ENCODE measurements at places on chromosomes 3 and 15.
A peak's percentile ranks its signal among the peaks of the same experiment; 100 is the strongest.

- H3K4me1 ChIP-seq = peaks cover 24% of the 10 kb centered on the region
- H3K27me3 ChIP-seq = no peaks in the 10 kb centered on the region
- DNase-seq = no peak
- H3K36me3 ChIP-seq = no peaks in the 10 kb centered on the region
Observed at GRCh38 chr3:151356794-151357462, 27.6 kb upstream of the P2RY13 start.

DNA sequence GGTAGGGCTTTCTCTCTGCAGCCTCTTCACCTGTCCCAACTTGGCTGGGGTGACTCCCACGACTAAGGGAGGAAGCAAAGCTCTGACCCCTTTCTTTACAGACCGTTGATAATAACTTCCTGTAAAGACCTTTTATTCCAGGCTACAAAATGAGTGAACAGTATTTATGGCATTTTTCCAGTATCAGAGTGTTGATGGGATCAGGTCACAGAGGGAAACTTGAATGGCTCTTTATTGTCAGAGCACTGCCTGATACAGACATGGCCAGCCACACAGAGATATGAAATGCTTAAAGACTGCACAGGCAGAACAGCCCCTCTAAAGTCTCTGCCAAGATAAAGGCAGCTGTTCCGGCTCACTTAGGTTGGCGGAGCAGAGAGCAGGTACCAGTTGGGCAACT is 1033.9 kb upstream of the NR2F2 start:
- no peak for DNase-seq
- no peaks in the 10 kb centered on the region for H3K36me3 ChIP-seq
- no peaks in the 10 kb centered on the region for H3K4me1 ChIP-seq
- no peak overlapping the region for H3K27ac ChIP-seq
- H3K4me3 ChIP-seq = no peak overlapping the region

- no peaks in the 10 kb centered on the region for H3K27me3 ChIP-seq
- H3K36me3 ChIP-seq = peaks cover 5% of the 10 kb centered on the region
- no peak for DNase-seq
- H3K27ac ChIP-seq = no peak overlapping the region
- H3K4me1 ChIP-seq = no peaks in the 10 kb centered on the region
- H3K4me3 ChIP-seq = no peak overlapping the region
Observed at GRCh38 chr15:48996276-48996675, 32.6 kb upstream of the SHC4 start.

DNA sequence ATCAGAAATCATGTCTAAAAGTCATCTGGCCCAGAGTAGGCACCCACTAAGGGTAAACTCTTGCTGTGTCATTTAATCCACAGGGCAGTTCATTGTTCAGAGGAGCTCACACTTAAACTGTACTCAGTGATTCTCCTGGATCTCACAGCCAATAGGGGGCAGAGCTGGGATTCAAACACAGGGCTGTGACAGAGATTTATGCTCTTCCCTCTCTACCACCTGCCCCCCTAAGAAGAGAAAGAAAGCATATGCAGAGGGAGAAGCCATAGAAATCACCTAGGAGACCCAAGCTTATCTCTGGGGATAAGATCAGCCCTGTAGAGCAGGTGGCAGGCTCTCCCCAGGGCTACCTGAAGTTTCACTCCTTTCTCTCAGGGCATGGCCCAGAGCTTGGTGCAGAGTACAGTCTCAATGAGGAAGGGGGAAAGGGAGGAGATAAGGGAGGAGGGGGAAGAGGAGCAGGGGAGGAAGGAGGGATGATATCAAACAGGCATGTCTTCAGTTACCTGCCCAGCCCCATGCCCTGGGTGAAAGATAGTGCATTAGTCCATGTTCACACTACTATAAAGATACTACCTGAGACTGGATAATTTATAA is 51.8 kb upstream of the ADPGK start:
- DNase-seq = no peak
- H3K27ac ChIP-seq = no peak overlapping the region
- H3K4me3 ChIP-seq = no peak overlapping the region

GRCh38 chr3:102142379-102143060 is 292.3 kb upstream of the ZPLD1 start:
- H3K4me1 ChIP-seq = no peaks in the 10 kb centered on the region
- DNase-seq = no peak
- H3K27me3 ChIP-seq = no peaks in the 10 kb centered on the region
- no peak overlapping the region for H3K4me3 ChIP-seq
- no peak overlapping the region for H3K27ac ChIP-seq
- no peaks in the 10 kb centered on the region for H3K36me3 ChIP-seq

- H3K27ac ChIP-seq = no peak overlapping the region
- no peaks in the 10 kb centered on the region for H3K36me3 ChIP-seq
- H3K27me3 ChIP-seq = no peaks in the 10 kb centered on the region
Observed at GRCh38 chr15:101022306-101022705, 103.1 kb downstream of the LRRK1 start.

GRCh38 chr3:124577494-124578167 is 152.6 kb upstream of the UMPS start:
- no peaks in the 10 kb centered on the region for H3K36me3 ChIP-seq
- H3K27ac ChIP-seq = no peak overlapping the region
- H3K27me3 ChIP-seq = no peaks in the 10 kb centered on the region

DNA sequence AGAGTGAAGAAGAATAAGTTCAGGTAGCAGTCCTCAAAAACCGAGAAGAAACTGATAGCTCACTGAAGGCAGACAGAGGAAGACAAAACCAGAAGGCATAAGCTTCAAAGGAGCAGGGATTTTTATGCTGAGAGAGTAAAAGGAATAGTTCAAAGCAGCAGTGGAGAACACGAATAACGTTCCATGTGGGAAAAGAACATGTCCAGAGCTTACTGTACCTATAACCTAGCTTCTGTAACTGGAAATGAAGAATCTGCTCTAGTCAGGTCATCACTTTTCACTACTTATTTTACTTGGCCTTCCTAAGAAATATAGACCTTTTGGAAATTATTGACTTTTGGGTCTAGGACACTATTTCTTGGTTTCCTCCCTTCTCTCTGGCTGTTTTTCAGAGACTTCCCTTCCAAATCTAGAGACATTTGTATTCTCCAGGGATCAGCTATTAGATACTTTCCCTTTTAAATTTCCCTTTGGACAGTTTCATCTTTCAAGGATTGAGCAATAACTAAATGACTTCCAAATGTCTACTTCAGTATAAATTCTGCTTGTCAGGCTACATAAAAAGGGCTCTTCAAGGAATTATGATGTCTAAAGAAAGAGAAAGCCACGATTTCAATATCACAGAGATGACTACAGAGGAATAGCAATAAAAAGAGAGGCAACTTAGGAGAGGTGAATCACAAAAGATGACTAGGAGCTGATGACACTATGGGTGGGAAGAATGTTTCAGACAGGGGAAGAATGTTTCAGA is 46.7 kb downstream of the UBE3A start:
- DNase-seq = no peak
- no peaks in the 10 kb centered on the region for H3K27me3 ChIP-seq
- H3K4me3 ChIP-seq = no peak overlapping the region
- H3K27ac ChIP-seq = peak overlapping the region; percentile 15
- H3K4me1 ChIP-seq = peaks cover 23% of the 10 kb centered on the region

DNA sequence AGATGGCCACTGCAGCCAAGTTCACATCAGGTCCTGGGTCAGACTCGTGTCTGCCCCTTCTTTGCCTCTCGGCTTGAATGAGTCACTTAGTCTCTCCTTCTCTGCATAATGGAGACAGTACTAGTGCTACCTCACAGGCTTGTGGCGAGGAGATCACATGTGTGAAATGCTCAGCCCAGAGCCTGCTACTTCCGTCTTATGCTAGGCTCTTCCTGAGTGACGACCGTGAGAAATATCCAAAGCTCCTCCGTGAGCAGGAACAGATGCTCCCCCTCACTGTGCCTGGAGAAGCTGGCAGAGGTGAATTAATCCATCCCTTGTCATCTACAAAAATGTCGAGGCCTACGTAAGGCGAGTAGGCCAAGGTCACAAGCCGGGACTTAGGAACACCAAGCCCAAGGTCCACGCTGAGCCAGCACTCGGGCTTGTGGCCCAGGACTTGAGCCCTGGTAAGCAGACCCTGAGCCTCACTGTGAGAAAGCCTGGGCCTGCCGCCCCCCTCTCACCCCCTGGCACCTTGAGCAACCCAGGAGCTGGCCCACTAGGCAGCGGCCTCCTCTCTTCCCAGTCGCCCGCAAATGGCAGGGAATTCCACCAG is 17.9 kb downstream of the PAK6 start:
- H3K27ac ChIP-seq = no peak overlapping the region
- H3K4me3 ChIP-seq = no peak overlapping the region
- no peaks in the 10 kb centered on the region for H3K36me3 ChIP-seq
- no peak for DNase-seq

GRCh38 chr3:16846373-16847080 is 38.2 kb upstream of the PLCL2 start:
- H3K4me1 ChIP-seq = peaks cover 72% of the 10 kb centered on the region
- H3K4me3 ChIP-seq = no peak overlapping the region
- H3K27me3 ChIP-seq = no peaks in the 10 kb centered on the region
- no peak for DNase-seq
- H3K27ac ChIP-seq = no peak overlapping the region

- H3K27me3 ChIP-seq = no peaks in the 10 kb centered on the region
- no peaks in the 10 kb centered on the region for H3K36me3 ChIP-seq
- no peak overlapping the region for H3K4me3 ChIP-seq
Observed at GRCh38 chr15:97521381-97522285, 438.9 kb upstream of the ARRDC4 start.

GRCh38 chr3:60169755-60170154 is 1081.5 kb downstream of the FHIT start:
- no peak for DNase-seq
- no peaks in the 10 kb centered on the region for H3K27me3 ChIP-seq
- no peaks in the 10 kb centered on the region for H3K4me1 ChIP-seq
- H3K4me3 ChIP-seq = no peak overlapping the region

DNA sequence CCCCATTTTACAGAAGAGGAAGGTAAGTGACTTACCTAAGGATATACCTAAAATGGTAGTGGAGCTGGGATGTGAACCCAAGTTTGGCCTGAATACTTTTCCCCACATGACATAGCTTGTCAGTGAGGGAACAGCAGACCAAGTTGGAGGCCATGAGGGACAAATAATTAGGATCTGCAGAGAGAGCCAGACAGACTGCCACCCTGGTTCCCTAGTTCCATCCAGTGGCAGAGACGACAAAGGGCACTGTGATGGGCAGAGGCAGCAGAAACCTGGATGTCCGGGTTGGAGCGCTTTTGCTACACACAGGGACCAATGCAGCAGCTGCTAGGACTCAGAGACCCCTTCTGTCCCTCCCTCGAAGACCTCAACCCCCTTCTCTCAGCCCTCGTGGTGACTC is 1.2 kb downstream of the CPLX3 start:
- H3K27me3 ChIP-seq = peaks cover 50% of the 10 kb centered on the region
- H3K27ac ChIP-seq = no peak overlapping the region
- no peak overlapping the region for H3K4me3 ChIP-seq
- DNase-seq = no peak

DNA sequence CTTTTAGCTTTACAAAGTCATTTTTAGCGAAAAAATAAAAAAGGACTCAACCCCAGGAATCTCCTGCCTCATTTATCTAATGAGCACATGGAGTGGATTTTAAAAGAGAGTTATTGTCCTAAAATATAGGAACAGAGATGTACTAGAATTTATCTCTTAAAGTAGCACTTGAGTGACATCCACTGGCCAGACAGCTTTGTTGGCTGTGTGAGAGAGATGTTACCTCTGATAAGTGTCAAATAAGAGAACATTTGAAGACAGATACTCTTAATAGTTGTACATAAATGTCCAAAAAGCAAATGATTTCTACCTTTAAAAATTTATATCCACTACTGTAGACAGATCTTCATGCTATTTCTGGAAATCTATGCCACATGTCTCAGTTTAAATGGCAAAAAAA is 12.3 kb upstream of the MFSD1 start:
- no peaks in the 10 kb centered on the region for H3K27me3 ChIP-seq
- no peak overlapping the region for H3K27ac ChIP-seq
- DNase-seq = no peak
- H3K4me1 ChIP-seq = no peaks in the 10 kb centered on the region
- no peak overlapping the region for H3K4me3 ChIP-seq

GRCh38 chr3:56885879-56886278 is 84.1 kb upstream of the ARHGEF3 start:
- no peaks in the 10 kb centered on the region for H3K27me3 ChIP-seq
- no peak overlapping the region for H3K27ac ChIP-seq
- H3K4me3 ChIP-seq = no peak overlapping the region
- no peaks in the 10 kb centered on the region for H3K36me3 ChIP-seq

DNA sequence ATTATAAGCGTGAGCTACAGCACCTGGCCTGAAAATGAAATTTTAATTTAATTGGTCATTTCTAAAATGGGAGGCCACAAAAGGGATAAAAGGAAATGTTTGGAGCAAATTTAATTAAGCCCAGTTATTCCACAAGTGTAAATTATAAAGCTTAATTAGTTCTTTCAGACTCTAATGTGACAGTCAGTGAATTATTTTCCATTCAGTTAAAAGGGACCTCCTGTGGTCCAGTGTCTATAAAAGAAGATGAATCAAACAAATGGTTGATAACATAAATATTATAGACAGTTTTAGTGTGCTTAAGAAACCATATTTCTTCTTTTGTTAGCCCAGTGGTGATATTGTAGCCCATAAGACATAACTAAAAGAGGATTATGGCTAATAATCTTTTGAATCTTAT is 66.4 kb downstream of the CNOT10 start:
- no peaks in the 10 kb centered on the region for H3K4me1 ChIP-seq
- H3K27ac ChIP-seq = no peak overlapping the region
- H3K4me3 ChIP-seq = no peak overlapping the region
- DNase-seq = no peak
- no peaks in the 10 kb centered on the region for H3K27me3 ChIP-seq

Measured in left lung (tissue), 14 donors.